ENCODE measurements at places on chromosomes 1 and 21.
A peak's percentile ranks its signal among the peaks of the same experiment; 100 is the strongest.

DNA sequence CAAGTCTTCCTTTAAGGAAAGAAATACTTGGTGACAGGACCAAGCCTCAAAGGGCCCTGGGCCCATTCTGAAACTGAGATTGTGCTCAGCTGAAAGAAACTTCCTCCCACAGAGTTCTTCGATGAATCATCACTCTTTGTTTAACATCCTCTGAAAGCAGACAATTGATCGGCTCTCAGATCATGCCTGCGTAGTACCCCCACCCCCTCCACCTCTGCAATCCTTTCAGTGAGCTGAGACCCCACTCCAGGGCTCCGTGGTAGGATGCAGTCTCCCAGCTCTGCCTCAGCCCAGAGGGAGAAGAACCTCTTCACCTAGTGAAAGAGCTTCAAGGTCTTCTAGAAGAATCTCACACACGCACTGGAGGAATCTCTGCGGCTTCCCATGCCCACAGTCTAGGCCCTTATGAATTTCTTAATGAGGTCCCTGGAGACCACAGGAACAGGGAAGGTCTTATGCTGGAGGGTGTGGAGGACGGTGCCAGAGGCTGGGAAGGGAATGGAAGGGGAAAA is 104.9 kb upstream of the SOD1 start:
- peak; percentile 48 for DNase-seq

DNA sequence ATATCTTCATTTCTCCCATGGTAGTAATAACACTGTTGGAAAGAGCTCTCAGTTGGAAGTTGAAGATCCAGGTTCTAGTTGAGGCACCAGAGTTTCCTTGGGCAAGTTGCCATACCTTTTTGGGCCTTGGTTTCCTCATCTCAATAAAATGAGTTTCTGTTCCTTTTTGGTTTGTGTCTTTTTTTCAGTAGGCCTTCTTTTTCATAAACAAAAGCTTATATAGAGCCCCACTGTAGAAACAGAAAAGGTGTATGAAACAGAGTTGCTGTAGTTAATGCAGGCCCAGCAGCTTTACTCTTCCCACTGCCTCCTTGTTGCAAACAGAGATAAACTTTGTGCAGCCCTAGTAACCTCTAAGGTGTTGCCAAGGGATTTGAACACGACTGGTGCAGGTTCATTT is 41.7 kb downstream of the WNT4 start:
- DNase-seq: no peak

- DNase-seq: no peak
Measured at GRCh38 chr1:164683235-164683634, 124.3 kb downstream of the PBX1 start.

DNA sequence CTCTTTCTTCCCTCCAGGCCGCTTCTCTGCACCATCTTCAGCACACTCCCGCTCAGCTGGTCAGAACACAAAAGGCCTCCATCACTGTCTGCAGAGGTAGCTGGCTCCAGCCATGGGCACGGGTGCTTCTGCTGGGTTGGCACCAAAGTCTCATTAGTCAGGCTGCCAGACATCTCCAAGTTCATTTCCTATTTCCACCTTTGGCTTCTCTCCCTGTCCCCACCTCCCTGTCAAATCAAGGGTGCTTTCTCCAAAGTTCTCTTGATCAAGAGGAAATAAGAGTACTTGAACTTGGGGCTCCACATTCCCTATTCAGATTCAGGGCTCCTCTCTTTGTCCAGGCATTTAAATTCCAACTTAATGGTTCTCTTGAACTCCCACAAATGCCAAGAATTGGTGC is 33.9 kb upstream of the GRIK3 start:
- DNase-seq: no peak

DNA sequence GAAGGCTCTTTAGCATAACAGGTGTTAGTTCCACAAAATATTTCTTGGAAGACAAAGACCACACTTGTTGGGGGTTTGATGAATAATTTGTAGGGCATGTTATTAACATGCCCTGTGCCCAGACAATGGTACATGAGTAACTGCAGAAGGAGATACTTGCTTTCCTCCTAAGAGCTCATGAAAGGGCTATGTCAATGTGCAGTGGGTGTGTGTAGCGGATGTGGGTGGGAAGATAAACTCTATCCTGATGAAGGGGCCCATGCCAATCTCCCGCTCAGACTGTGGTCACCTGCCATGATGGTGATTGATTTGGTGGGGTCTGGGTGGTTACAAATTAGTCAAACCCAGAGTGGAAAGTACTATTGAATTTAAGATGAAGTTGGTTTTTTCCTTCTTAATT is 69.8 kb upstream of the DNAH14 start:
- DNase-seq: no peak

DNA sequence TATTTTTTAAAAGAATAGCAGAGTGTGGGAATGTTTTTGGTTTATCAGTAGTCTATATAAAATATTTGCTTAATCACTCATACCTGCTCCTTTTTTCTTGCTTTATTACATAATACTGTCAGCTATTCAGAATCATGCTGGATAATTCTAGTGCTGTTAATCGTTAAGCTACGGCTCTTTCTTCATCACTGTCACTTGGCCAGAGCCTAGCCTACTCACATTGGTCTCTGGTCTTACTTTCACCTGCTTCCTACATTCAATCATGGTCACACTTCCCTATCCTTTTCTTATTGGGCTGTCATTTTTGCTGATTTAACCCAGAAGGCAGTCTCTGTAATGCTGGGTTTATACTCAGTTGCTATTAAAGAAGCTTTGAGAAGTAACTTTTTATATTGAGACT is 2.5 kb downstream of the KLHL20 start:
- DNase-seq: no peak

DNA sequence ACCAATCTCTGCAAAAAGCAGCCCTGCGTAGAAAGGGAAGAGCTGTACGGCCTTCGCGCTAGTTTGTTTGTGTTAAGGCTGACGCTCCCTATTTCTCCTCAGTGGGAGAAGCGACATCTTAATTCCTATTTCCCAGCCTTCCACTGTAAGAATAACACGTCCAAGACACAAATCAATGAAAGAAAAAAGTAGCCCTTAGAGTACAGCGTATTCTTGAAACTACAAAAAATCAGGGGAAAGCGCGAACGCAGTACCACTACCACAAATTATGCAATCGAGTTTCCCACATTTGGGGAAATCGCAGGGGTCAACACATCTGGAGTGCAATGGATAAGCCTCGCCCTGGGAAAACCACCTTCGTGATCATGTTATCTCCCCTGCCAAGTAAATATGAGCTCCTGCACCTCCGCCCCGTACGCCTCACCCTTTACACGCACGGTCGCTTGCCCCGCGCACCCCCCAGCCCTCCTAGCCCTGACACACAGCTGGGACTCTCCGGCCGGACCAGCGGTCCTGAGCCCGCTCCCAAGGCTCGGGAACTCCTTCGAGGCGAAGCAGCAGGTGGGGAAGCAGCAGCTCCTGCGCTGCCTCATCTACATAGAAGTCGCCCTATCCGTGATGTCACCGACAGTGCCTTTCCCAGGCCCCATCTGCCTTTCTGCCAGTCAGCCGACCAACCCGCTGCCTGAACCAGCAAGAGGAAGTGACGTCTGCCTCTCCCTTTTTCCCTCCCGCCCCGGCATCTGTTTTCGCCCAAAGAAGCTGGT is 94.7 kb downstream of the PPIAL4G start:
- peak; percentile 97 for DNase-seq

DNA sequence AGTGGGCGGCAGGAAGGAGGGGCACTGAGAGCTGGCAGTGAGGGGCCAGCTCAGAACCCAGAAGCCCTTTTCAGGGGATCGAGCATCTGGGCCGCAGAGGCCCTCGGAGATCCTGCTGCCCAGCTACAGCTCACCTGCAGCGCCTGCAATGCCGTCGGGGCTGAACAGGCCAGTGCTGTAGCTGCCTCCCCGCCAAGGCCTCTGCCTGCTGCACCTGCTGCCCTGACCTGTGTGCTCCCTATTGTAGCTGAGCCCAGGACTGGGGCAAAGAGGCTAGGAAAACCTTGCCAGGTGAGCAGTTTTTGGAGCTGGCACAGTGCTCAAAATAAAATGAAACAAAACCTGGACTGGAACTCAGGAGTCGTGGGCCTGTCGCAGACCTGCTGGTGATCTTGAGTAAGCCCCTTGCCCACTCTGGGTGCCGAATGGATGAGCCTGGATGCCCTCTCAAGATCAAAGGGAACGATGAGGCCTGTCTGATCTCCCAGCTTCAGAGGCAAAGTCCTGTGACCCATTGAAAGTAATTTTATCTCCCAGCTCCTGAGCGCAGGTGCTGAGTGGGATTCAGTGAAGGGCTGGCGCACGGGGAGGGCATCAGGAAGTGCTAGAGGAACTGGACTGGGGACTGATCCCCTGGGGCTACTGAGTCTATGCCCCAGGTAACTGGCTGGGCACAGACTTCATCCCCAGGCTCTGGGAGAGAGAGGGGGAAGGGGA is 154.6 kb downstream of the FOXD2 start:
- DNase-seq: no peak

- DNase-seq: no peak
Measured at GRCh38 chr21:45322960-45323461, 35.3 kb upstream of the POFUT2 start.

DNA sequence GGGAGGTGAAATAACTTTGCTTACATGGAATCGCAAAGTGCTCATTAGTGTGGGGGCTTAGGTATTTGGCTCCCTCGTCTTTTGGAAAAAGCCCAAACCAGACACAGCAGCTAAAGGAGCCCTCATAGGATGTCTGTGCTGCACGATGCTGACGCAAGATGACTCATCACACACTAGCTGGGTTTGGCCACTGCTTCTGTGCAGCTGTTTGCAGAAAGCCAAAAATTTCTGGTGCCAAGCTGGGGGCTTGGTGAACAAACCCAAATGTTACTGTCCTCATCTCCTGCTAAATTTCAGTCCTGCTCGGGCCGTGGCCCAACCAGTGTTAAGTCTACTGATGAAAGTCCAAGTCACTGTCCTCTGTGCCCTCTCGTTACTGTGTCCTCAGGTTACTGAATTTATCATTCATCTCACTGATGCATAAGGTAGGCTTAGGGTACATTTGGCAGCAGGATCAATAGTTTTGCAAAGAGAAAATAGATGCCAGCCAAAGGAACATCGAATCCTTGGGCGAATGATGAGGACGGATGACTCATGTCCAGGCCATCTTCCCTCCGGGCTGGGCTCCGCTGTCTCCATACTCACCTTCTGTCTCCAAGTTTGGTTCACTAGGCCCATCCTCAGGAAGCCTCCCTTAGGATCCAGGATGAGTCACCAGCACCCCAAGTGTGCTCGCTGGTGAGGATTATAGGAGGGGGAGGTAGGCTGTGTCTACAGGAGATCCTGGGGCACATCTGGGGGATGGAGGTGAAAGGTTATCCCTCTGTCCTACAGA is 177.7 kb downstream of the ADSS2 start:
- peak; percentile 98 for DNase-seq

DNA sequence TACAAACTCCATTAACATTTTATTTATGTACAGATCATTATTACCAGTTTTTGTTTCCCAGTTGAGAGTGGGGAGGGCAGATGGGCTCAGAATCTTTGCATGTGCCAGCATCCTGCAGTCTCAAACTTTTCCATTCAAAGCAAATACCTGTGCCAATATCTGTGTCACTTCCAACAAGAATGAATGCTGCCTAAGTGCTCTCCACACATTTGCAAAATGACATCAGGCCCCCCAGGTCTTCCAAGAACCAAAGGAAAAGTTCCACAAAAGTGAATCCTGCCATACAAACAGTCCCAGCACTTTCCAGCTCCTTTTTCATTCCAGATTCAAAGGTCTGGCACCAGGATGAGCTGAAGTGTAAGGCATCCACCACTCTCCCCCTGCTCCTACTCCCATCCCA is 1.7 kb upstream of the TIE1 start:
- no peak for DNase-seq

- peak; percentile 65 for DNase-seq
Measured at GRCh38 chr1:89739013-89739843, 81.6 kb upstream of the LRRC8D start.

DNA sequence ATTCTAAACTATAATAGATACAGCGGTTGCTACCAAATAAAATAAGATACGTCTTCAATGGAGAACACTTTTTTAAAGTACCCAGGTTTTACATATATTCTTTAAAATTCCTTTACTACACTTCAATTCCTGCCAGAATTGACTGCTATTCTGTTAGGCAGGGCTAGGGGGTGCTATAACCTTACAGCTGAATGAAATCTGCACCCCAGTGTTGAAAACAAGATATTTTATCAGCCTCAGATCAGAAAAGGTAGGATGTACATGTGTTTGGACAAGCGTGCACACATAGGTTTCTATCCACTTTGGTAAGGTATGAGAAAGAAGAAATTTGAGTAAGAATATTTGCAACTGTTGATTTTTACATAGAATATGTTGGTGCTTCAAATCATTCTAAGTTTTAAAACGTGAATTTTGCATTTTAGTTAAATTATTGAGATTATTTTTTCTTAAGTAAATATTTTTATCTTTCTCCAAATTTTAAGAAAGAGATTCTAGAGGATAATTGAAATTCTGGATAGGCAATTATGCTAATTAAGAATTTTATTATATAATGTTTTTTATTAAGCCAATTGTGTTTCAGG is 490.8 kb upstream of the ADGRL4 start:
- peak; percentile 69 for DNase-seq

DNA sequence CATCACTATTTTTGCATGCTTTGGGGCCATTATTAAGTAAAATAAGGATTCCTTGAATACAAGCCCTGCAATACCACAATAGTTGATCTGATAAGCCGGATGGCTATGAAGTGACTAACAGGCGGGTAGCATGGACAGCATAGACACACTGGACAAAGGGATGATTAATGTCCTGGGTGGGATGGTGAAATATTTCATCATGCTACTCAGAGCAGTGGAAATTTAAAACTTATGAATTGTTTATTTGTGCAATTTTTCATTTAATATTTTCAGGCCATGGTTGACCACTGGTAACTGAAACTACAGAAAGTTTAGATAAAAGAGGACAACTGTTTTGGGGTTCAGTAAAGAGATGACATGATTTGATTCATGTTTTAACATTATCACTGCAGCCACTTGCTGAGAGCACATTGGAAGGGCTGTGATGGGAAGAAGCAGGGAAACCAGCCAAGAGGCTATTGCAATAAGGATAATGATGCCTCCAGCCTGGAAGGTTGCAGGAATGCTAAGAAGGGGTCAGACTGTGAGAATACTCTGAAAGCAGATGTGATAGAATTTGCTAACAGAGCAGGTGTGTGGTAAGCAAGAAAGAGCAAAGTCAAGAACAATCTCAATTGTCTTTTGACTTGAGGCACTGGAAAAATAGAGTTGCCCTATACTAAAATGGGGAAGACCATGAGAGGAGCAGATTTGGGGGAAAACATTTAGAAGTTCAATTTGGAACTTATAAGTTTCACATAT is 62.5 kb upstream of the TNFSF4 start:
- DNase-seq: peak; percentile 91

GRCh38 chr1:21669258-21670058 is at the start of gene RAP1GAP:
Gene RAP1GAP, minus strand, starts transcription at chr1:21669357. Its CDS starts 49,325 bp downstream, at chr1:21620032.
- DNase-seq: no peak

- no peak for DNase-seq
Measured at GRCh38 chr1:22325531-22326371, 125.9 kb upstream of the ZBTB40 start.

DNA sequence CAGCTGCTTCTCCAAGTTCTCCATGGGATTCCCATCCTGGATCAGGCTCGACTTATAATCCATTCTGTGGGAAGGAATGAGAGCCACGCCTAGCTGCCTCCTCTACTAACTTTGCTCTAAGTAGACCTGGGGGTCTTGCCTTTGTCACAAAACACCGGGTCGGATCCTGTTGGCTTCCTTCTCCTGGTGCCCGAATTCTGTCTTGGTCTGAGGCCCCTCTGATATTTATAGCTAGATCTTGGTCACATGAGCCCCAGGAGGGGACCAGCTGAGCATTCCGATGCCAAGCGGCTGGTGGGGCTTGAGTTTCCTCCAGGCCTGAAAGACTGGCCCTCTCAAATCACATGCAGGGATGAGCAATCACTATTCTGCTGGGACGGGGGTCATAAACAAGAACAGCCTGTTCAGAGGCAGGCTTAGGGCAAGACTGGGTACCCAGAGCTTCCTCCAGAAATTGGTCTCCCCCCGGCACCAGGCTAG is at the start of gene TRIM63:
TSS of gene TRIM63 (minus strand) at position 199 of the 480 bp plus-strand sequence. CDS start at position 63, 136 bp downstream.
- no peak for DNase-seq

- peak; percentile 32 for DNase-seq
Measured at GRCh38 chr1:228937851-228938536, 202.7 kb downstream of the RHOU start.
